Right renal pelvis (tissue), 4 donors: ENCODE measurements at places on chromosomes 4 and X. TPM values are rescaled to one million over a fixed set of nuclear protein-coding genes. Genes with fewer than 3 reads are reported as not detected.

DNA sequence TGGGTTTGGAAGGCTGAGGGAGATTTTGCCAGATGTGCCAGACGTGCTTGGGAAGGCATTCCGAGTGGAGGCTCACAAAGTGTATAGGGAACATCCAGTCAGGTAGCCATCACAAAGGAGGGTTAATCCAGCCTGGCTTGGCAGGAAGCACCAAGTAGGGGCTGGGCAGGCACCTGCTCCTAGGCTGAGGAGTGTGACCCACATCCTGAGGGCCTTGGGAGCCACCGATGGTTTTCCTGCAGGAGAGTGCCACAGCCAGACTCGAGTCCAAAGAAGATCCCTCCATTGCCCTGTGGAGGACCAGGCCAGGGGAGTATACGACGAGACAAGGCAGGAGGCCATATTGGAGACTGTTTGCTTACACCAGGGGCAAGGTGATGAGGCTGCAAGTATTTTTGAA, 47.2 kb downstream of the PNMA5 start:
- DNase-seq, result no peak

- no peak for DNase-seq
Measured at GRCh38 chr4:38386005-38386551, 277.9 kb upstream of the KLF3 start.

DNA sequence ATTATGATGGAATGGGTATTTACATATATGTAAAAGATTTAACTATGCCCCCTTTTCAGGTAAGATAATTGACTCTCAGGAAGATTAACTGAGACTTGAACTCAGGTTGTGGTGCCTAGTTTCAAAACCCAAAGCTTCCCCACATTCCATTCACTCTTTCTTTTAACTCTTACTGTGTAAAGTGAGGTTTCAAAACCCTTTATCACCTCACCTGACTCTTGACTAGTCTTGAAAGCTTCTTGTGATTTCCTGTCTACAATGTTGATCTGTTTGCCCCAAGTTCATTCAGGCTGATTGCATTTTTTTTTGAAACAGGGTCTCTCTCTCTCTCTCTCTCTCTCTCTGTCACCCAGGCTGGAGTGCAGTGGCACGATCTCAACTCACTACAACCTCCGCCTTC, 40.5 kb upstream of the RAPGEF2 start:
- DNase-seq, result no peak

DNA sequence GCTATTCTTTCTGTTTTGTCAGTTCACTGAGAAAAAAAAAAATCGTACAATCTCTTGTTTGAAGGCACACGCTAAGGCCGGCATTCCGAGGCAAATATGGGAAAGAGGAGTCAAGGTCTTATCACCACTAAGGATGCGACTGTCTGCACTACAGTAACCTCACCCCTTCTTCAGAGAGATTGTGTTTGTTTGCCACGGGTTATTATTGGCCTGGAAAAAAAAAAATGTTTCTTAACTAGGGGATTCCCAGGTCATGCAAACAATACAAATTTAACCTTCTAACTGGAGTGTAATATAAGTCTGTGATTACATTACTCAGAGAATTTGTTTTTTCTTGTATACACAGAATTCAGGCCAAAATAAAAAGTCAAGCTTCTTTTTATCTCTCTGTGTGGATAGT, 168.3 kb downstream of the TMA16 start:
- no peak for DNase-seq

GRCh38 chr4:77994194-77994721, 62.9 kb upstream of the FRAS1 start:
- peak; percentile 68 for DNase-seq

GAGE12H gene
- polyA plus RNA-seq, result not detected

DNA sequence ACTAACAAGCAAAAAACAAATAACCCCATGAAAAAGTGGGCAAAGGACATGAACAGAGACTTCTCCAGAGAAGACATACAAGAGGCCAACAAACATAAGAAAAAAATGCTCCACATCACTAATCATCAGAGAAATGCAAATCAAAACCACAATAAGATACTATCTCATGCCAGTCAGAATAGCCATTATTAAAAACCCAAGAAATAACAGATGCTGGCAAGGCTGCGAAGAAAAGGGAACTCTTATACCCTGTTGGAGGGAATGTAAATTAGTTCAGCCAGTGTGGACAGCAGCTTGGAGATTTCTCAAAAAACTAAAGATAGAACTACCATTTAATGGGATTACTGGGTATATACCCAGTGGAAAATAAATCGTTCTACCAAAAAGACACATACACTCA, 79.6 kb downstream of the MAPK10 start:
- no peak for DNase-seq

DNA sequence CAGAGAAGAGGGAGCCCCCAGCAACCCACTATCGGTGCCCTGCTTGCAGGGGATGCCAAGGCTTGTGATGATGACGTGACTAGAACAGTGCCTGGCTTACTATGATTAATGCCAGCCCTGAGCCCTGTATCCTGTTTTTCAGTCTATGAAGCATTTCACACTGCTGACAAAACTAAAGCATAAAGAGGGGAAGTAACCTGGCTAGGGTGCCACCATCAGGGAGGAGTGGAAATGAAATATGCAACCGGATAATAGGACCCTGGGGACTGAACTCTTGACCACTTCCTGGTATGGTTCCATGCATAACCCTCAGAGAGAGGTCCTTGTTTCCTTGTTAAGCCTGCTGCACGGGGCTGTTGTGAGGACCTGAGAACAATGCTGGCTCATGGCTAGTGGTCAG, 50.3 kb downstream of the MED28 start:
- DNase-seq, result no peak

- no peak for DNase-seq
Measured at GRCh38 chr4:2927696-2928075, 35.5 kb downstream of the NOP14 start.

DNA sequence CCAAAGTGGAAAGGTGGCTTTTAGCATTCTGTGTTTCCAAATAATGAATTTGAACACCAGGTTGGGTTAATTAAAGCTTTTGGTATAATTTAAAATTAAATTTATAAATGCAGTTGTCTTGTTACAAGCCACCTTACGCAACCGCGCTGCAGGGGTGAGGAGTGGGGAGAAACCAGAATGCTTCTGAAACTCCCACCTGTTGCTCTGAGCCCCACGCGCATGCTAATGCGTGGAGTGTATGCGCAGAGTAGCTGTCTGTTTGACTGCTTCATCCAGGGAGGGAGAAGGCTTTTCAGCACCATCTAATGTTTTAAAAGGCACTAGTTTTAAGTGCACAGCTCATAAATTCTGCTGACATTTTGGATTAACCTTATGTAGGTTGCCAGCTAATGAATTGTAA, 12.5 kb downstream of the OGT start:
- no peak for DNase-seq

DNA sequence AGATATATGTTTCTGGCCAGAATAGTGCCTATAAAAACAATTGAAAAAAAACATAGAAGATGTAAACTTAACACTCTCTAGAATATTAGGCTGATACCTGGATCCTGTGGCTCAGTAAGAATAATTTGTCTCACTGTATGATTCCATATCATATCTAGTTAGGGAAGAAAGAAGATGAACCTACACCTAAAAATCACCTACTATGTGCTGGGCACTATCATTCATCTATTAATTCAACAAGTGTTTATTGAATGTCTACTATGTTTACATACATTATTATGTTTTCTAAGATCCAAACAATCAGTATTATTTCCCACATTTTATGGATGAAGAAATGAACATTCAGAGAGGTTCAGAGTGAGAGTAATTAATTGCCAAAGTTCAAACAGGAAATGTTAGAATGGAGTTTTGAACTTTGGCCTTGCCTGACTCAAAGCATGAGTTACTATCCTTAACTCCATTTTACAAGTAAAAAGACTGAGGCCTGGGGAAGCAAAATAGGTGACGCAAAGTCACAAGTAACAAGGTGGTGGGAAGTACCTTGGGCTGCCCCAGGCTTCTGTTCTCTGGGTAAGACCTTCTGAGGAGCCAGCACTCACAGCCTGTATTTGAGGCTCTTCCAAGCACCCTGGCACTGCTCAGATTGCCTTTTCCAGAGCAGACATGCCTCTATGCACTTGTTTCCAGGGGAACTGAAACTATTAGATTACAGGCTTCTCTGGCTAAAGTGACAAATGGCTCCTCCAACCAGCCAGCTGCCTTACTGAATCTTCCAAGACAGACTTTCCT, 111.1 kb upstream of the ACSL4 start:
- no peak for DNase-seq

DNA sequence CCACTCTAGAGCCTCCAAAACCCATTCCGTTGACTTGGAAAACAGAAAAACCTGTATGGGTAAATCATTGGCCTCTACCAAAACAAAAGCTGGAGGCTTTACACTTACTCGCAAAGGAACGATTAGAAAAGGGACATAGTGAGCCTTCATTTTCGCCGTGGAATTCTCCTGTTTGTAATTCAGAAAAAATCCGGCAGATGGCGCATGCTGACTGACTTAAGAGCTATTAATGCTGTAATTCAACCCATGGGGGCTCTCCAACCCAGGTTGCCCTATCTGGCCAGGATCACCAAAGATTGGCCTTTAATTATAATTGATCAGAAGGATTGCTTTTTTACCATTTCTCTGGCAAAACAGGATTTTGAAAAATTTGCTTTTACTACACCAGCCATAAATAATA, 60.8 kb downstream of the ZNF732 start:
- peak; percentile 0 for DNase-seq

DNA sequence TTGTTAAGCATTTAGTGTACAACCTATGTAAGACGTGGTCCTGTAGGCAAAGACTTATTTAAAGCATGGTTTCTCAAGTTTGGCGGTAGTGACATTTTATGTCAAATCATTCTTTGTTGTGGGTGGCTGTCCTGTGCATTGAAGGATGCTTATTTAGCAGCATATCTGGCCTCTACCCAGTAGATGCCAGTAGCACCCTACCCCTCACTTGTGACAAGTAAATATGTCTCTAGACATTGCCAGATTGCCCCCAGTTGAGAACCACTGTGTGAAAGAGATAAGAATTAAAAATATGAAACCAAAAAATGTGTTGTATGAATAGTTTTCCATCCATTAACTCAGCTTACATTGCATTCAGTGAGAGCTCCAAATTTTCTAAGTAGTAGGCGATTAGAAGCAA, 25.5 kb downstream of the MMAA start:
- no peak for DNase-seq

GRCh38 chr4:169238445-169238844, 32.3 kb downstream of the SH3RF1 start:
- no peak for DNase-seq

FAM9C gene
- 0.46 TPM for polyA plus RNA-seq

TLR2 gene
- polyA plus RNA-seq, result 6.4 TPM

GRCh38 chr4:60868232-60868960, 331.7 kb upstream of the ADGRL3 start:
- no peak for DNase-seq

HSFX3 gene
- polyA plus RNA-seq, result not detected

DNA sequence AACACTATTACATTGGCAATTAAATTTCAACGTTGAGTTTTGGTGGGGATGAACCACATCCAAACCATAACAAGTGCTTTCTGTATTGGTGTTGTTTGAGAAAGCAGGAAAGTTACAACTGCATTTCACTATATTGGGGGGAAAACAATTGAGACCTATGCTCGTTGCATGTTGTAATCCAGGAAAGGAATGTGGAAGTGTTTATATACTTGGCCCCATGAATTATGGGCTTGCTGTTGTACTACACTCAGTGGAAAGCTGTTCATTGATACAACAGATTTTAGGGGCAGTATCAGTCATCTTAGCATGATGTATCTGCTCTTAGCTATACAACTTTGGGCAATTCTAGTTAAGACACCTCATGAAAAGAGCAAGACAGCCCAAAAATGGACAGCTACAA, 52.4 kb downstream of the KLHL5 start:
- DNase-seq, result no peak

DNA sequence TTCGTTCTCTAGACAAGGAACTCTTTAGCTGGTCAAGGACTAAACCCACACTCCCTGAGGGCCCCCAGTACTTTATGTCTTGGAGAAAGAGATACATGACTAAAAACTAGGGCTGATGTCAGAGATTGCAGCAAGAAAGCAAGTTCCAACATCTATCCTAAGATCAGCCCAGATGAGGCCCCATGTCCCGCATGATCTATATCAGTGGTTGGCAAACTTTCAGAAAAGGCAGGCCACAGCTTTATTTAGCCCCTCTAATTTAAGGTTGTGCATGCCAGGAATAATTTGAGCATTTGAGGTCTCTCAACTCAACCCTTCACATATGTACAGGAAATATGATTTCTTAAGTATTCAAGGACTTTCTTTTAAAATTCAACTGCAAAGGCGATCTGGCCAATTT, 44.1 kb upstream of the FRMD7 start:
- no peak for DNase-seq

DNA sequence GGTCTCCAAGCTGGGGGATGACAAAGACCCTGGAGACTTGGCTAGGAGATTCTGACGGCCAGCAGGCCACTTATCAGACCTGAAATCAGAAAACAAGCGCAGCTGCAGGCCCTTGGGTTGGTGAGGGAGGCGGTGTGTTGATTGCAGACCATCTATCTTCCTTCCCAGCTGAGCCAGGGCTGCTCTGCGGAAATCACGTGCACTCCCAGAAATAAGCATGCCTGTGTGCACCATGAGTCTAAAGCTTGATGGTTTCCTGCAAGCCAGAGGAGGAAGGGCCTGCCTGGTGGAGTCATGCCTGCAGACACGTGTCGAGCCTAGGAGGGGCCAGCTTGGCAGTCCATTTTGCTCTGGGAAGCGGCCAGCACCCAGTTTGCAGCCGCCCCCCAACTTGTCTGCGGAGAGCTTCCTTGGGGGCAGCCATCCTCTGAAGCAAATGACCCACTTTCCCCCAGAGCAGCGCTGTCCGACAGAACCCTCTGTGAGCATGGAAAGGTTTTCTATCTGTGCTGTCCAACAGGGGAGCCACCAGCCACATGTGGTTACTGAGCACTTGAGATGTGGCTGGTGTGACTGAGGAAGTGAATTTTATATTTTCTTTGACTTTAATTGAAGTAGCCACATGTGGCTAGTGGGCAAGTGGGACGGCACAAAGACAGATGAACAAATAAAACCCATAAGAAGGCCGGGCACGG, 175.7 kb upstream of the BCOR start:
- no peak for DNase-seq

UGT8 gene
- 66.4 TPM for polyA plus RNA-seq

DNA sequence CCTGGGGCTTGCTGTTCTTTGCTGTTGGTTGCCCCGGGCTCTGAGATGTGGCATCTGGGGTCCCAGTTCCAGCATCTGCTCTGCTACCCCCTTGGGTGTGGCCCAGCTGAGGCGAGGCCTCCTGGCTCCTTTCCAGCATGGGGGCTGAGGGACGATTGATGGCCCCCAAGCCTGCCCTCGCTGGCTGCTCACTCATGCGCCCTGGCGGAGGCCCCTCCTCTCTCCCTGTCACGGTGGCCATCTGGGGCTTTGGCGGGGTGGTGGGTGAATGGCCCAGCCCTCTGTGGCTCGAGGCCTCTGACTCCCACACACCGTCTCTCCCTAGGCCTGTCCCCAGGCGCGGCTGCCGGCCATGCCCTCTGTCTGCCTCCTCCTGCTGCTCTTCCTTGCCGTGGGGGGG, 1.8 kb downstream of the PLXNA3 start:
- no peak for DNase-seq

ODAPH gene
- 0.19 TPM for polyA plus RNA-seq

RXFP1 gene
- 0.32 TPM for polyA plus RNA-seq

DDX60 gene
- polyA plus RNA-seq, result 14.5 TPM

MAGEE2 gene
- polyA plus RNA-seq, result 0.68 TPM

GRCh38 chr4:1418494-1419285, 12.4 kb upstream of the NKX1-1 start:
- no peak for DNase-seq

GRCh38 chr4:126890994-126891393, 741.8 kb upstream of the INTU start:
- DNase-seq, result no peak
